HS-5 (cell line): ENCODE measurements at places on chromosomes 1 and 21.
A peak's percentile ranks its signal among the peaks of the same experiment; 100 is the strongest.

GRCh38 chr1:162599451-162599850 lies 32.8 kb upstream of the DDR2 start:
- DNase-seq: no peak

- no peak for DNase-seq
Measured at GRCh38 chr1:20847611-20848080, 60.5 kb upstream of the HP1BP3 start.

GRCh38 chr1:73781251-73781650 lies 416.7 kb downstream of the LRRIQ3 start:
- no peak for DNase-seq

- no peak for DNase-seq
Measured at GRCh38 chr21:36456729-36457414, 23.1 kb downstream of the CLDN14 start.

GRCh38 chr1:5936126-5936525 lies 56.1 kb downstream of the NPHP4 start:
- no peak for DNase-seq

DNA sequence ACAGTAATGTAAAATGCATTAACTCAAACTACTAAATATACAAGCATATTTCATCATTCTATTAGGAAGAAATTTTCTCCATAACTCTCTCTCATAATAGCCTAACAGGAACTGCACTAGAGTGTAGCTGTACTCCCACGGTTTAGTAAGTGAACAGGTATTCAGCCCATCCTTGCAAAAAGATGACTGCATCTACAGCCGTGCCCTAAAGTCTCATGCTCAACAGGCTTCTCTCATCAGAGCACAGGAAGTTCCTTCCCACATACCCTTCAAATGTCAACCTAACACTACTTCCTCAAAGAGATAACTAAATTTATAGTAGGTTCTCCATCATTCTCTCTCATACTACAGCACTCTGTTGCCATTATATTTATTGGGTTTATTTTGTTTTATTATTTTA lies 251.6 kb downstream of the AKT3 start:
- DNase-seq: peak; percentile 70

DNA sequence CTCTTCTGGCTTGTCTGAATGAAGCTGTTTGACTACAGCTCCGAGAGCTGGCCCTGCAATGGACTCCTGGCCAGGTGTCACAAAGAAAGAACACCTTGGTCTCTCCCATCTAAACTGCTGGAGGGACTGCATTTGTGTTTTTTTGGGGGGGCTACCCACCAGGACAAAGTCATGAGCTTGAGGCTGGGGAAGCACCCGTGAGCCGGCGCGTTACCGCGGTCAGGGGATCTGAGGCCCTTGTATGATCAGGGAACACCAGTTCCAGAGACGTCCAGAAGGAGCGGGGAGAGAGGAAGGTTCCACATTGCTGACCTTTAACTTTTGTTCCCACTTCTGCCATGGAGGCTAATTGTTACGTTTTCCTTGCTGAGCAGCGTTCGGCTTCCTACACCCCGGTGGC lies 84.5 kb upstream of the C1orf174 start:
- no peak for DNase-seq

DNA sequence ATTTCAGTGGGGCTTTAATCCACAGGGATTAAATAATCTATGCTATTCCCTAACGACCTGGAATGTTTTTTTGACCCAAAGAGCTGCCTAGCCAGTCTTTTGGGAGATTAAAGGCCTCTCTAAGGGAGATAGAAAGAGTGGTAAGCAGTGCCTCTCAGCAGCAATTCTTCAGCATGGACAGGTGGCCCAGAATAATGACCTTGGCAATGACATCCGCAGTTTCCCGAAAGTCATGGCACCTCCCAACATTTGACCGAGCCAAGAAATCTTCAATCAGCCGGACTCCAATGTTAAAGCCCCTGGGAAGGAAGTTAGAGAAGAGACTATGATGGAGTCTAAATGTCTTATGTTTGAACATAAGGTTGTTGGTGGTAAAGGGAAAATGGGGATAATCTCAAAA lies 9.8 kb downstream of the TRAPPC3 start:
- DNase-seq: no peak

DNA sequence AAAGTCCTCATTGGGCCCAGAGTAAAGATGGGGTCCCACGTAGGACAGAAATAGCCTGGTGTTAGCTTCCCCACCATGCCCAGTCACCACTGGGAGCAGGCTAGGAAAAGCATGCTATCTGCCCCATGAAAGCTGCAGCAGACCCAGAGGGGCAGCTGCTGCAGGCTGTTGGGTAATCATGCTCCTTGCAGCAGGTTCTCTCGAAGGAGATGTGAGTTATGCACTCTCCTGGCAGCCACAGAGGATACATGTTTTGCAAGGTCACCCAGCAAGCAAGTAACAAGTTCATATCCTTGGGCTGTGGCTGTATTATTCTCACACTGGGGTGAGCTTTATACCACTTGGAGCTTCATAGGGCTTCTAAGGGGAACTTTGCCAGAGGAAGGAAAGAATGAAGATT lies 9.1 kb upstream of the HEYL start:
- DNase-seq: no peak

- DNase-seq: no peak
Measured at GRCh38 chr1:198867182-198867581, 228.3 kb downstream of the PTPRC start.

DNA sequence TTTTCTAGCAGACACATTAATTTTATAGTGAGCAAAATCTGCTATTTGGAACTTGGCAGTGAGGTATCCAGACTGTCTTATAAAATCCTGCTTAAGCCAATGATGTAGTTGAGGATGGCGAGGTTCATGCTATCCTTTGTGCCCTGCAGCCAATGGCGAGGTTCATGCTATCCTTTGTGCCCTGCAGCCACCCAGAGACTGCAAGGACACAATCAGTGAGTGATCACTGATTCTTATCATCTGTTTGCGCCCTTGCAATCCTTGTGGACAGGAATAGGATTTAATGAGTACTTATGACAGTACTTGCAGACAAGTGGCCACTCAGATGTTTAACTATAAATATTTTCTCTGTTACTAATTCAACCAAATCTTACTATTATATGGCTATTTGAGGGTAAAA lies 112.6 kb downstream of the EIF4G3 start:
- no peak for DNase-seq

DNA sequence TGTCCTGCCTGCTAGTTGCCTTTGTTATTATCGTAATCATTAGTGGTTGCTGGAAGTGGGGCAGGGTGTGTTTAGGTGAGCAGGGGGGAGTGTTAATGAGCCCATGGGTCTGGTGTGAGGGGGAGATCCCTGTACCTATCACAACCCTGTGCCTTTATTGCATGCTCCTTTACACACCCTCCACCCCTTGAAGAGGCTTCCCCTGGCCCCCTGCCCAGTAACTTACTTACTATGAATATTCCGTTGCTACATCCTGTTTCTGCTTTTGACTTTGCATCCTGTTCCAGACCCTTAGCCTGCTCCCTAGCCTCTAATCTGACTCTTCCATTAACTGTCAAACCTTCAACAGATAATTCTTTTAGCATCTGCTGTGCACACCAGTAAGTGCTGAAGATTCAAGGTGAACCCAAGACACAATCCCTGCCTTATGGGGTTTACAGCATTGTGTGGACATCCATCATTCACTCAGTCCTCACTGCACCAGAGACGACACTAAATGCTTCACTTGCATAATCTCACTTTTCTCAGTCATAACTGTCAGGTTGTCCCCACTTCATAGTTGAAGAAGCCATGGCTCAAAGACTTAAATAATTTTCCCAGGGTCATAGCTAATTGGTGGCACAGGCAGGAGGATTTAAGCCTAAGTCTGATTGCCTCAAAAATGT lies 47.9 kb downstream of the CDC7 start:
- DNase-seq: no peak

GRCh38 chr1:940107-941014 lies 16.6 kb downstream of the SAMD11 start:
- DNase-seq: no peak

DNA sequence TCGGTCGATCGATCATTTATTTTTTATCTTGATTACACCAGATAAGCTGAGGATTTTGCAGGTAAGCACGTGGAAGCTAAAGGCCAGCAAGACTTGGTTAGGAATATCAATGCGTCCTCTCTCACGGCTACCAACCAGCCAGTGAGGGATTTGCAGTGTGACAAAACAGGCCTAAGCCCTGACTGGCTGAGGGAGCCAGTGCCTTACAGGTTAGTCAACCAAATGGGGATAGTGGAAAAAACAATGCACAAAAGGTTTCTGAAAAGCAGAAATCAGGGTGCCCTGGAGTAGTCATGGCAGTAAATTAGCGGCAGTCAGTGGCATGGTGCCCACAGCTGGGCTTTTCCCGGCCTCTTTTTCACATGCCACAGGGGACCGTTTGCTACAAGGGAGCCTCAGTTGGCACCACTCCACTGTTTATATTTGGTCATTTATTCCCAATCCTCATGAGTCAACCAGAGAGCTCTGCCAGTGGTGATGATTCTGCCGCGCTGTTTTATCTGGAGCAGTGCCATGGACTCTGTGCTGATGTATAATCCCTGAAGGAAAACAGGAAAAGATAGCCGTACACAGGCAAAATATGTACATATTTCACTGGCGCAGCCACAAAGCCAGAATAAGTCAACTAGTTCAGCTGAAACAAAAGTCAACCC lies 167.6 kb downstream of the RHOU start:
- peak; percentile 96 for DNase-seq

GRCh38 chr1:234340528-234340927 lies 32.7 kb upstream of the COA6 start:
- no peak for DNase-seq

- DNase-seq: peak; percentile 75
Measured at GRCh38 chr1:70319750-70320149, 34.8 kb downstream of the ANKRD13C start.

- DNase-seq: no peak
Measured at GRCh38 chr1:172352435-172352834, 68.0 kb upstream of the C1orf105 start.

- no peak for DNase-seq
Measured at GRCh38 chr1:8364528-8365442, 46.9 kb downstream of the SLC45A1 start.

DNA sequence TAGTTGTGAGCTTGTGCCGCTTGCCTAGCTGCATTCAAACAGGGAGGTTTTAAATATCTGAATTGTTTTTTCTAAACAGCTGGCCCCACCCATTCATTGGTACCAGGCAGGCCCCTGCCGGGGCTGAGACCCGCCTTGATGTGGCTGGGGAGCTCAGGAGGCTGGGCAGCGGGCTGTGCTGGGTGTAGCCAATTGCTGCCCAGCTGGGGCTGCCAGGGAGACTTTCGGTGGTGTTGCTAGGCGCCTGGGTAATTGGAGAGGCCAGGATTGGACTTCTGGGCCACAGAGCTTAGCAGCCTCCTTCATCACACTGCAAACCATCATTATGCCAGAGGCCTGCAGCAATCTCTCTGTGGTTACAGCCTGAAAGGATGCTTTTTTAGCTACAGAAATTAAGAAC lies 12.2 kb downstream of the RHBDL2 start:
- DNase-seq: no peak

DNA sequence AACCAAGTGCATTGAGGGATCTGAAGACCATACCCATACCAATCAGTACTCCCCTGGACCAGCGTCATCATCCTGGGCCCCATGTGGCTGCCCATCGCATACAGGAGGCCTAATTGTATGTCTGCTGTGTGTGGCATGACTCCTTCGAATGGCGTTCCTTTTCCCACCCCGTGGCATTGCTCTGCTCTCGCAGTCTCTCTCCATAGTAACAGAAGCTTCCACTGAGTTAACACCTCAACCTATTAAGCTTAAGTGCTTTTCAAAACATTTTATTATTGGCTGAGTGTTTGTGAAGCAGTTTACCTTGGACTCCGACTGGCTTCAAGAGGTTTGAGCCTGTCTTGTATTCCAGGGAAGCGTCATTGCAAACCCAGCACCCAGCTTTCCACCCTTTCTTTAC lies 187.1 kb upstream of the LMO4 start:
- no peak for DNase-seq

GRCh38 chr1:29520571-29521437 lies 284.5 kb downstream of the PTPRU start:
- no peak for DNase-seq

- peak; percentile 78 for DNase-seq
Measured at GRCh38 chr1:68384872-68385411, 64.8 kb downstream of the RPE65 start.

DNA sequence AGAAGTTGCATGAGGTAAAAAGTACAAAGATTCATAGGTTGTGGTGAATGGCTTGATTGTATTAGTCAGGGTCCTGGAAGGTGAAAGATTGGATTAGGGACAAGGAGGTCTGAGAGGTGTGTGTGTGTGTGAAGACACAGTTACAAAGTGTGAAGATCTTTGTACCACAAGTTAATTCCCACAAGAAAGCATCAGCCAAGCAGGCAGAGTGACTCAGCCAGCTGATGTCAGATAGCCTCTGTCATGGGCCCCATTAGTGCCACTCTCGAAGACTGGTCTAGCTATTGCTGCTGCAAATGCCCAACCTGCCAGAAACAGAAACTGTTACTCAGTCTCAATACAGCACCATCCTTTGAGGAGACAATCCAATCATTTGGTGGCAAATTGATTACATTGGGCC lies 96.5 kb downstream of the DTL start:
- DNase-seq: no peak

DNA sequence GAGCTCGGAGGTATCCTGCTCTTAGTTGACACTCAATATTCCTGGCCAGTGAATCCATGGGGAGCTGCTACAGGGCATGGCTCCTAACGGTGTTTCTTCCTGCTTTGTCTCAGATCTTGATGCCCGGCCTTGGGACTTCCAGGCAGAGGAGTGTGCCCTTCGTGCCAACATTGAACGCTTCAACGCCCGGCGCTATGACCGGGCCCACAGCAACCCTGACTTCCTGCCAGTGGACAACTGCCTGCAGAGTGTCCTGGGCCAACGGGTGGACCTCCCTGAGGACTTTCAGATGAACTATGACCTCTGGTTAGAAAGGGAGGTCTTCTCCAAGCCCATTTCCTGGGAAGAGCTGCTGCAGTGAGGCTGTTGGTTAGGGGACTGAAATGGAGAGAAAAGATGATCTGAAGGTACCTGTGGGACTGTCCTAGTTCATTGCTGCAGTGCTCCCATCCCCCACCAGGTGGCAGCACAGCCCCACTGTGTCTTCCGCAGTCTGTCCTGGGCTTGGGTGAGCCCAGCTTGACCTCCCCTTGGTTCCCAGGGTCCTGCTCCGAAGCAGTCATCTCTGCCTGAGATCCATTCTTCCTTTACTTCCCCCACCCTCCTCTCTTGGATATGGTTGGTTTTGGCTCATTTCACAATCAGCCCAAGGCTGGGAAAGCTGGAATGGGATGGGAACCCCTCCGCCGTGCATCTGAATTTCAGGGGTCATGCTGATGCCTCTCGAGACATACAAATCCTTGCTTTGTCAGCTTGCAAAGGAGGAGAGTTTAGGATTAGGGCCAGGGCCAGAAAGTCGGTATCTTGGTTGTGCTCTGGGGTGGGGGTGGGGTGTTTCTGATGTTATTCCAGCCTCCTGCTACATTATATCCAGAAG lies 16.7 kb downstream of the ALX3 start:
- DNase-seq: no peak
